Body of pancreas (tissue), 4 donors: ENCODE measurements at places on chromosomes 2 and 18.
A peak's percentile ranks its signal among the peaks of the same experiment; 100 is the strongest.

- no peak for DNase-seq
Measured at GRCh38 chr18:51430538-51430937, 233.1 kb upstream of the MEX3C start.

GRCh38 chr2:222468346-222468745 lies 44.0 kb downstream of the SGPP2 start:
- peak; percentile 28 for DNase-seq

DNA sequence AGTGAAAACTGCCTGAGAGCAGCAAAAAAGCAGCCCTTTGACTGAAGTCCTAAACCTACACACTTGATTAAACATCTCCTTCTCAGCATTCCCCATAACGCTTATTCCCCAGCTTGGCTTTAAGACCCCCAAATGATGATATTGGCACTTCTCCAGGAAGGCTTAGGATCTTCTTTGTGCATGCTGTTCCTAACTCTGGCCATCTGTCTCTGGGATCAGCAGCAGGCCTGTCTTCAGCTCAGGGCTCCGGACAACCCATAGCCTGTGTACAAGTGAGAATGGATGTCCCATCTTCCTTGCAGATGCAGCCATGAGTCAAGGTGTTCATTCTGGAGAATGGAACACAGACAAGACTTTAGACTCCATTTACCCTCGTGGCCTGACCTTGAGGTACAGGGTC lies 81.6 kb upstream of the TMEM17 start:
- DNase-seq = no peak

DNA sequence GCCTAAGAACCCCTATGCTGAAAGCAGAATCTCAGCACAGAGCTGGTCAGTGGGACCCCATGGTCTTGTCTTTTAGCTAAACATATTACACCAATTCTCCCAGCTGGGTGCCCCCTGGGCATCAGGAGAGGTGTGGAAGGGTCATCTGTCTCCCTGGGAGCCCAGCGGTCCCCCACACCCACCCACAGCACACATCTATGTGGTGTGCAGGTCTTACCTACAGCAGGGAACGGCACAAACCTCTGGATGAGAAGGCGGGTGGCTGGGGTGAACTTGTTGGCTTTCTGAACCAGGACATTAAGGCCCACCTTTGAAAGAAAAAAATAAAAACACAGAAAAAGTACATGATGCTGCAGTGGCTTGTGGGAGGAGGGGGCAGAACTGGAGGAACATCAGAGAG lies 70.7 kb downstream of the EMX1 start:
- DNase-seq = no peak

- peak; percentile 19 for DNase-seq
Measured at GRCh38 chr2:158009399-158009798, 92.3 kb upstream of the UPP2 start.

GRCh38 chr2:7356909-7357584 lies 439.8 kb downstream of the RNF144A start:
- peak; percentile 94 for DNase-seq

GRCh38 chr2:104874230-104874629 lies 20.3 kb downstream of the POU3F3 start:
- no peak for DNase-seq

GRCh38 chr2:96555146-96555610 lies 18.6 kb downstream of the ARID5A start:
- DNase-seq = no peak

GRCh38 chr2:178219247-178219646 lies 24.9 kb downstream of the OSBPL6 start:
- DNase-seq = no peak

DNA sequence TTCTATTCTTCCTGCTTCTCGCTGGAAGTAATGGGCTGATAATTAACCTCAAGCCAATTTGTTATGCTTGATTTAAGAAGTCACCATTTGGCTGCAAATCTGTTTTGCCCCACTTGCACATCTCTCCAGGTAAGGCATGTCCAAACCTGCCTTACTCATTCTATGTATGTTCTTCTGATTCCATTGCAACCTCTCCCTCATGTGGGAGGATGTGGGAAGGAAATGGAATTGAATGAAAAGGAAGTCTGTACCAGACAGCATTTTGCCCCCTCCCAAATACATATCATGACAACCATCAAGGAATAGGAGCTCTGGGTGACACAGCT lies 131.7 kb downstream of the NRP2 start:
- DNase-seq = no peak

DNA sequence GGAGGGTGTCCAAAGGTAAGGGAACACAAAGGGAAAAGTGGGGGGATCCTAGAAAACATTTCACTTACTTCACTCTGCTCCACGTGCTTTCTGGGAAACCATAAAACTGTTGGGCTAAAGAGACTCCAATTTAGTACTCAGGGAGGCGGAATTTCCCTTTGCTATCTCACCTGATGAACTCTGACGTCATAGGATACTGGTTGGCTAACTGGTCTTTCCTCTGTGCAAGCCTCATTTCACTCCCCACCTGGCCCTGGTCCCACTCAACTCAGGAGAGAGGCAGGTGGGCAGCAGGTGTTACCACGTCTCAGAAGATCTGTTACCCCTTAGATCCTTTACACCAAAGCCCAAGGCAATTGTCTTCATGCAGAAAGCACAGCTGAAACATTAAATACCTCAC lies 51.8 kb upstream of the PMAIP1 start:
- DNase-seq = no peak

DNA sequence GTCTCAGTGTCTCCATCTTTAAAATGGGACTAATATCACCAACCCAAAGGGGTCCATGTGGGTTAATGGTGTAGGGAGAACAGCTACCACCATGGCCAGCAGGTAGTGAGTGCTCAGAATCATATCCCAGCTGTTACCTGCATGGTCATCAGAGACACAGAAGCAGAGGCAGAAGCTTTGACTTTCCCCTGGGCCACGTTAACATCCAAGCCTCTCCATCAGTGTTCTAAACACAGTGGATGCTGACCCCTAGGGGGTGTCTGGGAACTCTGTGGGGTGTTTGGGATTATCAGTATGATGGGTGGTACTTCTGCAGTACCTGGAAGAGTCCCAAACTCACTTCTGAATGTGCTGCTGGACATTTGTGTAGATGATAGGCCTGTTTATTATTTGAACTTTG lies 93.6 kb downstream of the GYPC start:
- no peak for DNase-seq

DNA sequence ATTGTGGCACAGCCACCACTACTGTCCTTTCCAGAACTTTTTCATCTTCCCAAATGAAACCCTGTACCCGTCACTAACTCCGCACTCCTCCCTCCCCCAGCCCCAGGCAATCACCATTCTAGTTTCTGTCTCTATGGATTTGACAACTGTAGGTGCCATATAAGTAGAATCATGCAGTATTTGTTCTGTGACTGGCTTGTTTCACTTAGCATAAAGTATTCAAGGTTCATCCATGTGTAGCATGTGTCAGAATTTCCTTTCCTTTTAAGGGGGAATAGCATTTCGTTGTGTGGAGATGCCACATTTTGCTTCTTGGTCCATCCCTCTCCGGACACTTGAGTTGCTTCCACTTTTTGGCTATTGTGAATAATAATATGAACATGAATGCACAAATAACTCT lies 842 bp upstream of the CKAP2L start:
- DNase-seq = no peak

DNA sequence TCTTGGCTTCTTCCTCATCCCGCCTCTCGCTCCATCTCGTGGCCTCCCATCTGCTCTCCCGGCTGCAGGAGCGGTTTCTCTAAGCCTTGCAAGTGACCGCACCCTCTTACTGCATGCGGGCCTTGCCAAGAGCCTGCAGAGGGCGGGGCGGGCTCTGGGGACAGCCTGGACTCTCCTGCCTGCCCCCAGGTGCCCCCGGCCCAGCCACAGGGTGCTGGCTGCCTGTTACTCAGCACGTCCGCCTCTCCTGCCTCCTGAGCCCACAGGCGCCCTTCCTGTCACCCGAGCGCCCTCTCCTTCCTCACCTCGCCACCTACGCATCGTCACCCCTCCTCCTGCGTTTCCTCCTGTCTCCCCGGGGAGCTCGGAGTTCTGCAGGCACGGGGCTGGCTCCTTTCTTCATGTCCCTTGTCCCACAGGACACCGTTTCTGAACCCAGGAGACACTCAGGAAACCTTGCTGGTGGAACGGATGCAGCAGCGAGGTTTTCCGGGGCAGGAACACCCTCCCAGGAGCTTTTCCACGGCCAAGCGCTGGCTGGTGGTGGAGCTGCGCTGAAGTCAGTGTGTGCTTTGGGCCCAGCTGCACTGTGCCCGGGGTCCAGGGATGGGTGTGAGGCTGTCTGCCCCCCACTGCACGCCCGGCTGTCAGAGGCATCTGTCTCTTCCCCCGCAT lies 28.5 kb downstream of the HPCAL1 start:
- DNase-seq = no peak

DNA sequence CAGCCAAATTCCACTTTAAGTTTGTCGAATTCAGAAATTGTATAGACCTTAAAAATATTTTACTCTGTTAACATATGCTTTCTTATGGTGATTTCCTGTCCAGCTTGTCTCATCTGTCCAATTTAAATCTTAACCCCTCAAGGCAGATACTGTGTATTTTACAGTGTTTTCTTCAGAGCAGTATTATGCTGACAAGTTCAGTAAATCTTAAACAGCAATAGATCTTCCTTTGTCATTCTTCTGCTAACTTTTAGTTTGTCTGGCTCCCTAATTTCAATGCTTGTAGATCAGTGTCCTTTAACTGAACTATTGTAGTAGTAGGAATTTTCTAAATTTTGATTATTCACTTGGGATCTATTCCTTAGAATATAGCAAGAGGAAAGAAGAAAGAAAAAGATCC lies 52.8 kb upstream of the MEIS1 start:
- no peak for DNase-seq

GRCh38 chr2:188382107-188382506 lies 90.4 kb downstream of the GULP1 start:
- no peak for DNase-seq

- DNase-seq = no peak
Measured at GRCh38 chr18:4831791-4832375, 365.2 kb downstream of the AKAIN1 start.

- DNase-seq = no peak
Measured at GRCh38 chr2:6510532-6510931, 355.2 kb downstream of the CMPK2 start.

DNA sequence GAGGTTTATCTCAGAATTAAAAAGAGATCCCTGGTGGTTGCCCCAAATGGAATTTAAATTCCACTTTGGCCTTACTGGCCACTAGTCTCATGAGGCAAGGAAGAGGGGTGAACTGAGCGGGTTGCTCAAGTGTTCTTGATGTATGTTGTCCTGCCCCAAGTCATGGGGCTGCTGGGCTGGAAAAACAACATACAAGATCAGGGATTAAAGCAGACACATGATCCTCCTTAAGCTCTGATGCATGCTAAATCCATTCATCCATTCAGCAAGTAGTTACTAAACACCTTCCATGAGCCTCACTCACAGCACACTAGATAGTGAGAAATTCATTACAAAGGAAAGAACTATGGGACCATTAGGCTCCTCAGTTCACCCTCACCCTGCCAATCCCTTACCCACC lies 196.3 kb downstream of the MREG start:
- no peak for DNase-seq

- no peak for DNase-seq
Measured at GRCh38 chr2:122378521-122378920, 623.1 kb downstream of the TSN start.

DNA sequence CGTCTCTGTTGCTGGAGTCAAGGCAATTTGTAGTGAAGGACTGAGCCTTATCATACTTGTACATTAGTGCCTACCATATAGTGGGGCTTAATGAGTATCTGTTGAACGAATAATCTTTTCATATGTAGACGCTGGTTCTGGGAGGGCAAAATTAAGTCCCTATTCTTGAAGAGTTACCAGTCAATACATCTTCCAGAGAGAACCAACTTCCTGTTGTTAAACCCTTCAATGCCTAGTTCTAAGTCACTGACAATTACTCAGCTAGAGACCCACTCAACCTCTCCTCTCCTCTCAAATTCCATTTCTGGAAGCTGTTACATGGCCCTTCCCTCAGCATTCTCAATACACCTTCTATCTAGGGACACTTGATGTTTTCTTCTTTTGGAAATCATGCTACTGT lies 1.1 kb upstream of the MOB4 start:
- no peak for DNase-seq

DNA sequence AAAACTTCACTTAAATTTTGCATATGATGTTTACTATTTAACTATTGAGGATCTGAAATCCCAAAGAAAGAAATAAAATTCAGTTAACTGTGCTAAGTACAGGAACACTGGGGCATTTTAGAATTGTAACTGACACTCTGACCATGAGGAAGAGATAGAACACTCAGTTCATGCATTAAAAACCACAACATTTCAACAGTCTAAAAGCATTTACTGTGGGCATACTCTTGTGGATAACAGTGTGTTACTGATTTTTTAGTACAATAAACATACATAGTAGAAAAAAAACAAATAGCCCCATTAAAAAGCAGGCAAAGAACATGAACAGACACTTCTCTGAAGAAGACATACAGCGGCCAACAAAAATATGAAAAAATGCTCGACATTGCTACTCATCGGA lies 1122.7 kb upstream of the PIK3C3 start:
- no peak for DNase-seq

GRCh38 chr2:38152035-38152434 lies 76.1 kb upstream of the CYP1B1 start:
- DNase-seq = no peak

DNA sequence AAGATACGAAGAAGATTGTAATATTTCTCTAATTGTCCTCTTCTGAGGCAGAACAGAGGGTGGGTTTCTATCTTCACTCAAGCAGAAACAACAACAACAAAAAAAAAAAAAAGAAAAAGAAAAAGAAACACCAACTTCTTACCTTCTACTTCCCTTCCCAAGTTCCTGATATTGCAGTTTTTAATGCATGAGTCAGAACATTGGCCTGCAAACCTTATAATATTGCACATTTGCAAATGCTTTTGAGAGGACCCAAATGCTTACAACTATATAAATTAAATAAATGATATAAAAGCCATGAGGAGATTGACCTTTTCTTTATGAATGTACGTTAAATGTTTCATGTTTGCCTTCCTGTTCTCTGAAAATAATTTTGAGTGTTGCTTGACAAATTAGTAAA lies 37.3 kb downstream of the PAX3 start:
- no peak for DNase-seq
